ENCODE measurements at places on chromosomes 5 and 9.

DNA sequence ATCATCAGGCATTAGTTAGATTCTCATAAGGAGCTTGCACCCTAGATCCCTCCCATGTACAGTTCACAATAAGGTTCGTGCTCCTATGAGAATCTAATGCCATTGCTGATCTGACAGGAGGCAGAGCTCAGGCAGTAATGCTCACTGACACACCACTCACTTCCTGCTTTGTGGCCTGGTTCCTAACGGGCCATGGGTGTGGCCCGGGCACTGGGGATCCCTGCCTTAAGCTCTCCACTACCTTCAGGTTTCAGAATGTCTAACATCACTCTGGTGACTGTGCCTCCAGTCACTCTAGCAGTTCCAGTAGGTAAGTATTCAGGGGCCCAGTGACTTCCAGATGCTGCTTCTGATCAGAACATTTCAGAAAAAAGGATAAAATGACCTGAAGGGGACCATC, 152.4 kb downstream of the LRRC70 start:
- no peak for DNase-seq

DNA sequence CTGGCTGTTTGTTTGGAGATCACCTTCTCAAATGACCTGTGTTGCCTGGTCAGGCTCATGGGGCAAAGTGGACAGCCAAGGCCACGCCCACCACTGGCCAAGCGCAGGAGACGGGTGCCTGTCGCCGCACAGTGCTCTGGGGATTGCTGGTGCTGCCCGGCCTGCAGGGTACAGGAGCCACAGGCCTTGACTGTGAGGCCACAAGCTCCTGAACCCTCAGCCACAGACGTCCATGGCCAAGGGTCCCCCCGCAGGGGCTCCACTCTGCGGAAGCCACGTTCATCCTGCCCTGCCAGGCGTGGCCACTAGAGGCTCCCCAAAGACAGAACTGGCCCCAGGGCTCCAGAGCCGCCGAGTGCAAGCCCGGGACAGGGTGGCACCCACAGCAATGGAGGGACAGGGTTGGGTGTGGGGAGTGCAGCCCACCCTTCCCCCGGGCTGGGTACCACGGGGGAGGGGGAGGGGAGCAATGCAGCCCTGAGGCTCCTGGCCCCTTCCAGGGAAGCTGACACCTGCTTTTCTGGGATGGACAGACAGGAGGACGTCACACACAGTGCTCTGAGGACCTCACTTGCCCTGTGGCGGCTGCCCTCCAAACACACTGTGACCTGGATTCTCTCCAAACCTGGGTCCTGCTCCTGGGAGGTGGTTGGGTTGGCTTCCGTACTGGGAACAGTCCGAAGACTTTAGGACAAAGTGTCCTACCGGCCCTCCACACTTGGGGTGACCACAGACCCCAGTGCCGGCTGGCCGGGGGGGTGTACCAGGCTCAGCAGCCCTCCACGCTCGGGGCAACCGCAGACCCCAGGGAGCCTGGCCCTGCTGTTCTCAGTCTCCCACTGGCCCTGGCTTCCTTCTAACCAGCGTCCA, 21.5 kb downstream of the TPPP start:
- DNase-seq = peak; percentile 57

GRCh38 chr9:100492952-100493351, 20.0 kb downstream of the TMEFF1 start:
- no peak for DNase-seq

- DNase-seq = no peak
Observed at GRCh38 chr5:146732962-146733361, 145.6 kb downstream of the PPP2R2B start.

DNA sequence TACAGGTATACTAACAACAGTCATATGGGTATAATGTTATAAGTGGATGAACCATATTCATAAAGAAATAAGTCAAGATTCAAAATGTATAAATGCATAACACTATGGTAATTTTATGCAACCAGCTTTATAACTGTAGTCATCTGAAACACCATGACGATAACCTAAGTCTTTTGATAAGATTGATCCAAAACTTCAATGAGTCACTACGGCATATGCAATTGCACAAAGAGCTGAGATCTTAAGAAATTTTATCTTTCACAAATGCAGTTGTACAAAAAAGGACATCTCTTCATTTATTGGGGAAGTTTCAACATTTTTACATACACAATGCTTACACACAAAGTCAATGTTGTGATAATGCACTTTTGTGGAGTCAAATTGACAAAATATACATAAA, 20.3 kb downstream of the FAM81B start:
- DNase-seq = no peak

DNA sequence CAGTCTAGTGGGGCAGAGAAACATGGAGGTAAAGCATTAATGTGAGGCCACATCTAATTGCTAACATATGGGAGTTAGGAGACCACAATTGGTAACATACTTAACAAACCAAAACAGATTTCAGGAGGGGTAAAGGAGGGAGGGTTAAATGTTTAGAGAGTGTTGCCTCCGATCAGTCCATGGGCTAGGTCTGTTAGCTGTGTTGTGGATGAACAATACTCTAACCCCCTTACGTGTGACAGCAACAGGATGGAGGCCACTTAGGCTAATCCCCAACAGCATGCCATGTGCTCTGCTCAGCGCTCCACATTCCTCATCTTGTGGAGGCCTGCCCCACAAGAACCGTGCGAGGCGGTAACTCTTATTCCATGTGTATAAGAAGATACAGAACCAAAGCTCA, 167.0 kb downstream of the CRB2 start:
- no peak for DNase-seq

- no peak for DNase-seq
Observed at GRCh38 chr5:124806373-124807077, 60.1 kb upstream of the ZNF608 start.

DNA sequence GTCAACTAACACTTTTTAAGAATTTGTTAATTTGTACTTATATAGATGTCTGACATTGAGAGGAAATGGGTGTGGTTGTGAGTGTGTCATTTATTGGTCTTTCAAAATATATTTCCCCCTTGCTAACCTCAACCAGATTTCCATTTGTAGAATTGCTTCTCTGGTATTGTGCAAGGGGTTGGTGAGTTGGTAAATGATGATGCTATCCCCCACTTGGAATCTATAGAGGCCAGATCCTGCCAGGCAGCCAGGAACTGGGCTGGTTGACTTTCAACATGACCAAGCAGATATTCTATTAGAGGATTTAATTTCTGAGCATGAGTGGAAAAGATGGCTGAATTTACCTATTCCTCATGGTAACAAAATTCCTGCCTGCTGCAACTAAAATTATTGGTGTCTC, 306.6 kb upstream of the KIF2A start:
- DNase-seq = no peak

DNA sequence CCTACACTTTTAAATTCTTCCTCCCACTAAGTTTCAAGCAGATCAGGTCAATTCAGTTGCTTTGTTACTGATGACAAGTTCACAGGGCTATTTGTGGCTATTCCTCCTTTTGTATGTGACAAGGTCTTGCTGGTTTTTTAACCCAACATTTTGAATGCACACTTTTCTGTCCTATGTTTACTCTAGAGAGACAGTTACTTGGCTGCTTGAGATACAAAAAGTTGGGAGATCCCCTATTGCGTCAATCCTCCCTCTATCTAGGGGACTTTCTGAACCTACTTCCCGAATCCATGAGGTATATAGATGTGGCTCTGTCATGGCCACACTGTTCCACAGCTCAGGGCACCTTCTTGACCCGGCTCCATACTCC, 386.7 kb downstream of the NTRK2 start:
- DNase-seq = no peak
